ENCODE measurements at places on chromosomes 16 and 17.

DNA sequence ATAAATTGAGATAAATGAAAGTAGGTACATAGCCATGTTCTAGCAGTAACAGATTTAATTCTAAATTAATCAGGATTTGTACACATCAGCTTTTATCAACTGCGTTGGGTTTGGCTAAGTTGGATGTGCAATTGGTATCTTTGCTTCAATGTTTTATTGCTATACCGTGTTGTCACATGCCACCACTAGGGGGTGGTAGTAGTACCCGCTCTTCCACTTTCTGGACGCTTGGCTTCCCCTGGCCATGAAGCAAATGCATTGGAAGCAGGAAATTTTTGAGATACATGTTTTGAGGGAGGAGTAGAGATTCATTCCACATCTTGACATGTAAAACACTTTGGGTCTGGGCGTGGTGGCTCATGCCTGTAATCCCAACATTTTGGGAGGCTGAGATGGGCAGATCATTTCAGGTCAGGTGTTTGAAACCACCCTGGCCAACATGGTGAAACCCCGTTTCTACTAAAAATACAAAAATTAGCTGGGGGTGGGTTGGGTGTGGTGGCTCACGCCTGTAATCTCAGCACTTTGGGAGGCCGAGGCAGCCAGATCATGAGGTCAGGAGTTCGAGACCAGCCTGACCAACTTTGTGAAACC lies 58.6 kb downstream of the EMP2 start:
- DNase-seq = peak; percentile 76

GRCh38 chr17:77361986-77362620 lies 221.3 kb downstream of the SEC14L1 start:
- no peak for DNase-seq

- DNase-seq = no peak
These were observed 52.7 kb upstream of the CNEP1R1 start for GRCh38 chr16:49972280-49972679.

GRCh38 chr17:28240688-28241340 lies 78.2 kb upstream of the TMEM97 start:
- no peak for DNase-seq

GRCh38 chr17:73155410-73156165 lies 9.2 kb upstream of the SSTR2 start:
- DNase-seq = no peak

DNA sequence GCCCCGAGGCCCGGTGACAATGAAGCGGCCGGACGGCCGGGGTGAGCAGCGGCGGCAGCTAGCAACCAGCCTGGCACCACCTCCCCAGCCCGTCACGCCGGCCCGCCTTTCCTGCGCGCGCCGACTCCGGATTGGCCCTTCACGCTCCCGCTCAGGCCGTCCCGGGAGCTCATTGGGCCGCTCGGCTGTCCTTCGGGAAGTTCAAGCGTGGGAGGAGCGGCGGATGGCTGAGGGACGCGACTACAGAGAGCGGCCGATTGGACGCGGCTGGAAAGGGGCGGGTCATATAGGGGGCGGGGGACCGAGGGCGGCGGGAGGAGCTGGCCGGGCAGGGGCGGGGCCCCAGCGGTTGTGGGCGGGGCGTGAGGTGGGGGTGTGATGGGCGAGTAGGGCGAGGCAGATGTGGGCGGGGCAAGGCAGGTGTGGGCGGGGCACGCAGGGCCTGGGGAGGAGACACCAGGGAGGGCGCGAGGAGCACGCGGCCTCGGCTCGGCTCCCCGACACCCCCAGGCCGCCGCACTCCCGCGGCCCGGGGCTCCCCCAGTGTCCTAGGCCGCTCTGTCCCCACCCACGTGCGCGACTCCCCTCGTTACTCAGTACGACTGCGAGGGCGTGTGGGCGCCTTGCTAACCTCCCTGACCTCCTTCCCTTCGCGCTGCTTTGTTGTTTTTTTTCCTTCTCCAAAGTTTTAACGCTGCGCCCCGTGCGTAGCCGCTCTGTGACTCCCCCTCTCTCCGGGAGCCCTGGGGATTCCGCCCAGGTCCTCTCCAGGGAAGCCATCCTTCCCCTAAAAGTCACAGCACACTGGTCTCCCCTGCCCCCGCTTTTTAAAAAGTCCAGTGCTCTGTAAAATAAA lies at the start of gene CEP131:
CEP131 (minus strand) TSS at position 60 of the 856 bp plus-strand sequence. CDS start 2,909 bp downstream, outside the sequence.
- DNase-seq = peak; percentile 98

DNA sequence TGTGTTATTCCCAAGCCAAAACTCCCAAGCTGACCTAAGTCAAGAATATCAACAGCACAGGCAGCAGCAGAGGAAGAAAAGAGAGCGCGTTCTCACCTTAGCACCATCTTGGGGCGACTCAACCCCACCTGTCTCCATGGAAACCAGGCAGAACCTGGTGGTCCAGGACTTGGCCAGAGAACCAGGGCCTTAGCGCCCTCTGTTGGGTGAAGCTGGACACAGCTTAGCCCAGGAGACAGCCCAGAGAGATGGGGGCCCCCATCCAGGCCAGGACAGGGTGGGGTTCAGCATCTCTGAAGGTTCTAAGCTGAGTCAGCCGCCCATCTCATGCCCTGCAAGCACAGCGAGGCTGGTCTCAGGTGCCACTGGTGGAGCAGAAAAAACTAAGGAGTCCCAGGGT lies 60.1 kb upstream of the TMEM132E start:
- peak; percentile 1 for DNase-seq

- DNase-seq = no peak
These were observed 36.8 kb upstream of the MMD start for GRCh38 chr17:55458287-55458900.

DNA sequence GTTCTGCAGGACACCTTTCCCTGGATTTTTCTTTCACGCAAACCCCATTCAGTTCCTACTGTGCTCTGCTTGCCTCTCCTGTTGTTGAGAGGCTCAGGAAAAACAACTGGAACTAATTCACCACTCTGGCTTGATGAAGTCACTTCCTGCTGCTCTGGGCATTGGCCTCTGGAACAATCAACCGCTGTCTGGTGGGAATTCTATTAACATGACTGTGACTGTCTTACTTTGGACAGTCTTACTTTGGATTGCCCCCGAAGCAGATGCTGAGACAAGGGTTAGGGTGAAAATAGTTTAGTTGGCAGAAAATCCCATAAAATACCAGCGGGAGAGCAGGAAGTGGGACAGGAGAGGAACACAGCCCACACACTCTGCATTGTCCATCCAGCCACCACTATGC lies 90.0 kb upstream of the HSBP1 start:
- DNase-seq = peak; percentile 95

DNA sequence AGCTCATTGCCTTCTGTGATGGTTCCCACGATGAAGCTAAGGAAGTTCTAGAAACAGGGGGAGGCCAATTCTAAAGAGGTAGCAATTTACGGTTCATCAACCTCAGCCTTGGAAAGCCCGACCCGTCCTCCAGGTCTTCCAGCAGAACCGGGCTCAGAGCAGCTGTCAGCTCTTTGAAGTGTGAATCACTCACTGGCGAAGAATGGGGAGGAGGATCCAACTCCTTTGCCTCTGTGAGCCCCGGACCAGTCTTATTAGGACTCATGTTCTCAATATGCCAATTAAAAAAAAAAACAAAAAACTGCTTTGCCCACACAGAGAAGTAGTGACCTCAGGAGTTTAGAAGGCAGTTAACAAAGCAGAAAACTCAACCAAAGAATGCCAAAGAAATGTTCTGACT lies 31.4 kb downstream of the STX8 start:
- no peak for DNase-seq

DNA sequence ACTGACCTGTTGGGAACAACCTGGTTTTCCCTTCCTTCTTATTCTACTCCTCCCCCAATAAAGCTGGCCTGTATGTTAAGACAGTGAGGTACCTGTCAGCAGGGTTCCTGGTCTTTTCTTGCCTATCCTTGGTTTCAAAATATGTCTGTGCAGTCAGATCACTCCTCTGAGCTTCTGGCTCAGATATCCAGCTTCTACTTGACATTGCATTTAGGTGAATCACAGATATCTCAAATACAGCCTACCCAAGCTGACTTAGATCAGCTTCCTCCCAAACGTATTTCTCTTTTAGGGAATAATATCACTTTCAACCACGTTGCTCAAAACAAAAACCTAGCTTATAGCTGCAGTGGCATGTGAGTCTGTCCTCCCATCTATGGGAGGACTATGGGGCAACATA lies 48.7 kb downstream of the TEX14 start:
- peak; percentile 76 for DNase-seq

GRCh38 chr17:62064791-62065563 lies at the start of gene MED13:
Gene MED13, minus strand, starts transcription at chr17:62065278. Its CDS starts 73 bp downstream, at chr17:62065205.
- peak; percentile 55 for DNase-seq

GRCh38 chr17:28597606-28598383 lies 1.0 kb downstream of the SPAG5 start:
- DNase-seq = no peak

DNA sequence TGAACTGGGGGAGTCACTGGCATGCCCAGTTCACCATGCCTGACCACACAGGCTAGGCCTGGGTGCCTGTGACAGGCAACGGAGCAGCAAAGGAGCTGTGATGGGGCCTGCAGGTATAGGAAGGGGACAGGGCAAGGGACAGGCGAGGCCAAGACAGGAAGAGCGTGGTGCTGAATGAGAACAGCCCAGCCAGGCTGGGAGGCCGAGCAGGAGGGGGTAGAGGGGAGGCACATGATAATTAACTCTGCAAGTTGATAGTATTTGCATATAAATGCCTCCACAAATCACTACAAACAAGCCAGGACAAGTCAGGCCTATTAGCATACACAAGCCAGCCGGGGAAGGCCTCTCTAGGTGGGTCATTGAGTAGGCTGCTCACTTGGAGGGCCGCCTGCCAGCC lies 7.8 kb downstream of the ZFHX3 start:
- DNase-seq = no peak

DNA sequence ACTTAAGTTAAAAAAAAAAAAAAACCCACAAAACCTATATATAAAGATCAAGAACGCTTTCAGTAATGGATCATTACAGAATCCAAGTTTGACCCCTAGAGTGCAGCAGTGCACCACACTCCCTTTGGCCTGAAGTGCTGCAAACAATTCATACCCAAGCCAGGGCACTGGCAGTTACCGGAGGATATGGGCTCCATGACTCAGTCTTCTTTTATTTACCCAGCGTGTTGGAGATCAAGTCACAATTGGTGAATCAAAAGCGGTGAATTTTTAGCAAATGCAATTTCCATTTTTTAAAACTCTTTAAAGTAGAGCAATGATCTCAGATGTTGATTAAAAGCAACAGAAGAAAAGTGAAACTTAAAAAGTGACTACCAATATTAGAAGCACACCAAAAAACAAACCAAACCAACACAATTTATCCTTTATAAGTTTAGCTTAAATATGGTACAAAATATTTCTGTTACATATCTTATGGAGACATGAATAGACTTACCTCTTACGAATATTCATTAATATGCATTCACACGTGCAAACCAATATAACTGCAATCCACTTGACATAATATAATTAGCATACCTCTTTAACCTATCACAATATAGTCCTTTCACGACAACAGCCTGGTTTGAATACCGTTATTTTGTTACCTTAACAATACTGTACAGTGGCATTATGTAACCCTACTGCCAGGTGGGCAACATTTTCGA lies 46.3 kb downstream of the ZNF652 start:
- peak; percentile 91 for DNase-seq

GRCh38 chr16:73216932-73217331 lies 169.0 kb upstream of the ZFHX3 start:
- peak; percentile 36 for DNase-seq

DNA sequence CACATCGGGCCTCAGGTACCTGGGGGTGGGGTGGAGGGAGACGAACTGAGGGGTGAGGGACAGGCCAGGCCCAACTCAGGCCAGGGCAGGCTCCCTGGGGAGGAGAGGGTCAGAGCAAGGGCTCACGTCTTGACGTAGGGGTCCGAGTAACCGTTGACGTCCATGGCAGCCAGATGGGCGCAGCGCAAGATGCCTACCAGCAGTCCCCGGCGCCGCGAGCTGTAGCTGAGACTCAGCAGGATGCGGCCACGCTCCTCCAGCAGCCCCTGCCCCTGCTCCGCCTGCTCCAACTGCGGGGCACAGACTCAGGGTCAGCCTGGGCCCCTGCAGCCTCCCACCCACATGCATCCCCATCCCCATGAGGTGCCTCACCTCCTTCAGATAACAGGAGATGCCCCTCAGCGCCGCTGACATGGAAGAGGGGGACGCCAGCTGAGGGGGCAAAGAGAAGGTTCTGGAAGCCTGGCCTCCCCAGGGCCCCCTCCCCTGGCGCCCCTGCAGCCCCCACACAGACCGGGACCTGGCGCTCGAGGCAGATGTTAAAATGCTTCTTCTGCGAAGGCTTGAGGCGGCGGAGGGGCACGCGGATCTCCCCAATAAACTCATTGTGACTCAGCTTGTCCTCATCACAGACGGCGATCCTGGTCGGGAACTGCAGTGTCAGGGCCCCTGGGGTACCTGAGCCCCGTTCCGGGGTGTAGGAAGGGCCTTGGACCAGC lies 4.0 kb downstream of the DOC2A start:
- DNase-seq = no peak

GRCh38 chr16:65807858-65808257 lies 558.6 kb upstream of the CDH5 start:
- no peak for DNase-seq

DNA sequence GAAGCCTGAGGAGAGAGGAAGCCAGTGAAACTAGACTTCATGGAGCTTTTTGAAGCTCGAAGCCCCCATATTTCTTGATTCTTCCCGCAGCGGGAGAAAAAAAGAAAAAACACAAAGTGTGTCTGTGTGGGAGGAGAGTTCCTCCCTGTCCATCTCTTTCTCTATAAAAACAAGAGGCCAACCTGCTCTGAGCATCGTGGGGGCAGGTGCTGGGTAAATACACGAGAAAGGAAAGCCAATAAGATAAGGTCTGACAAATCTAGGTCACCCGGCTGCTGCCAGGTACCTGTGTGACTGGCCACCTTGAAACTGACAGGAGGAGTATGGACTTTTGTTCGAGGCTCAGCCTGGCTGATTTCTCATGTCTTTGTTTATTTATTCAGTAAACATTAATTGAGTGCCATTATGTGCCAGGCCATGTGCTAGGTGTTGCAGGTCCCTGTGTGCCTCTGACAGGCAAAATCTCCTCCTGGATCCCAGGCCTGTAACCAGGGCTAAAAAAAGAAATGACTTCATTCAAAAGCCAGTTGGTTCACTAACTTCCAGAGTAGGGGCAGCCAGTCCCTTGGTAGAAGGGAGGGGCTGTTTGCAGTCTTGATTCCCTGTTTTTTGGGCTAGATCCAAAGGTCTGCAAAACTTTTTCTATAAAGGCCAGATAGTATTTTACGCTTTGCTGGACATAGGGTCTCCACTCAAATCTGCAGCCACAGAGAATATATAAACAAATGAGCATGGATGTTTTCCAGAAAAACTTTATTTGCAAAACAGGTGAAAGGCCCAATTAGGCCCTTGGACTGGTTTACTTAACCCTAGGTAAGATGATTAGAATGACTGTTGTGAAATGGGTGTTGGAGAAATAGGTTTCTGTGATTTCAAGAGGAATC lies 35.6 kb downstream of the YPEL2 start:
- peak; percentile 84 for DNase-seq

DNA sequence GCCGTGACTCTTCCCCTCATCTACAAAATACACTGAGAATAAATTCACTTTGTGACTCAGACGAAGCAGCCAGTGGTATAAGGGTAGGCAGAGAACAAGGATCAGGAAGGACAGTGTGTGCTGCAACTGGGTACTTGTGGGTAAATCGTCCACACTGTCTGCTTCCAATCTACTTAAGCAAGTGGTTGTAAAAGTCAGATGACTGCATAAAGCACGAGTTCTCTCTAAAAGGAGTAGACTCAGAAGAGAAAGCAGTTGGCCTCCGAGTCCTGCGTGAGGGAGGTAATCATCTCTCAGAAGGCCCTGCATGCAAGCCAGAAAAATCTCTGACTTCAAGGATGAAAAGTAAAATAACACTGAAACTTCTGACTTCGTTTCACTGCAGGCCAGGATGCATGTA lies 43.1 kb downstream of the ANKFY1 start:
- peak; percentile 13 for DNase-seq

- DNase-seq = peak; percentile 29
These were observed 234.5 kb downstream of the C16orf78 start for GRCh38 chr16:49608098-49608497.

GRCh38 chr16:57609541-57610401 lies 18.7 kb upstream of the ADGRG1 start:
- peak; percentile 6 for DNase-seq

All from EH (cell line).